ENCODE measurements at places on chromosomes 5 and 9.

DNA sequence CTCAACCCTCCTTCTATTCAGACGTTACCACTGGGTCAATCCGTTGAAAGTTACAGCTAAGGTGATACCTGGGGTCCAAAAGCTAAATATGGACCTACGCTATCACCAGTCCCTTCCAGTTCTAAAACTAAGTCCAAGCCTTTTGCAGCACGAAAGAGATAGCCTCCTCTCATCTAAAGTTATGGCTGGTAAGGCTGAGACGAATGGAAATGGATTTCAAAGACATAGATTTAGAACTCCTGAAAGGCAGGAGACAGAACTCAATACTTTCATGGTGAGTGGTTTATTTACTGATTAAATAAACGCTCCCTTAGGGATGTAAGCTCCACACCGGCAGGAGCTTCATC lies 751 bp upstream of the RIC1 start:
- DNase-seq, result no peak

- no peak for DNase-seq
Measured at GRCh38 chr9:89154218-89154617, 24.4 kb downstream of the SHC3 start.

GRCh38 chr5:30849931-30850710 lies 343.4 kb upstream of the CDH6 start:
- no peak for DNase-seq

- DNase-seq, result no peak
Measured at GRCh38 chr5:52073993-52074689, 690.9 kb downstream of the ISL1 start.

GRCh38 chr5:73591102-73591695 lies 25.7 kb downstream of the UTP15 start:
- peak; percentile 68 for DNase-seq

- no peak for DNase-seq
Measured at GRCh38 chr5:38468202-38468673, 88.2 kb downstream of the LIFR start.

DNA sequence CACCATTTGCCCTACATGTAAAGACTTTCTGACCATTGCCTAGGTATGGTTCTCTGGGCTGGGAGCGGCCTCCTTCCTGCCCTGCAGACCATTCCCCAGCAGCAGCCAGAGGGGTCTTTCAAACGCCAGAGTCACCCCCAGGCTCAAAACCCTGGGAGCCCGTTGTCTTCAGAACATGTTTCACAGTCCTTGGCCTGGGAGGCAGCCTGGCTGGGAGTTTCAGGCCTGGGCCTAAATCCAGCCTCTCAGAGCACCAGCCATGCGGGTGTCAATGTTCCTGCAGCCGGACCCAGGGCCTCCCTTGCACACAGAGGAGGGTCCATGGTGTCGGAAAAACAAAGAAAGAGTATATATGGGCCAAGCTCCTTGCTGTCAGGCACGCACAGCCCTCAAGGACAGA lies 145.2 kb upstream of the FOXD4L5 start:
- no peak for DNase-seq

- no peak for DNase-seq
Measured at GRCh38 chr9:7172154-7173115, 414.7 kb downstream of the KDM4C start.

GRCh38 chr5:64682608-64683007 lies 7.7 kb upstream of the SHISAL2B start:
- DNase-seq, result no peak

- DNase-seq, result no peak
Measured at GRCh38 chr9:101468116-101468515, 32.5 kb upstream of the ALDOB start.

- DNase-seq, result no peak
Measured at GRCh38 chr9:111843971-111844370, 49.2 kb upstream of the SHOC1 start.

DNA sequence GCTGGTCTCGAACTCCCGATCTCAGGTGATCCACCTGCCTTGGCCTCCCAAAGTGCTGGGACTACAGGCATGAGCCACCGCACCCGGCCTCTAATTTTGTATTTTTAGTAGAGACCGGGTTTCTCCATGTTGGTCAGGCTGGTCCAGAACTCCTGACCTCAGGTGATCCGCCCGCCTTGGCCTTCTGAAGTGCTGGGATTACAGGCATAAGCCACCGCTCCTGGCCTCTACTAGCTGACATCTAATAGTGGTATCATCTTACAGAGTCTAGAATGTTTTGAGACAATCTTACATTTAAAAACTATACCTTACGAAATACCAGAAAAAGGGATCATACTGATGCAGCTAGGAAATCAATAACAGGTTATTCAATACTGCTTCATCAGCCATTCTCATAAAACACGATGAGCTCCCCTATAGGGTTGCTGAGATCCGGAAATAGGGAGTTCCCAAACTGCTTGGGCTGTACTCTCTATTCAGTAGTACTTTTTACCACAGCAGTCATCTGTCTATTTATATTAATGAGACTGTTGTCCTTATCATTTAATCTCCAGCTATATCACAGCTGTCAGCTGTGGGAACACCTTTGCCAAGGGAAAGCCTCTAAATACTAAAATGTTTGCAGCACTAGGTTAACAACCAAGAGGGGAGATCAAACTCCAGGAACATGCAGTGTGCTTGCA lies 8.1 kb upstream of the UBE2D2 start:
- DNase-seq, result no peak

- DNase-seq, result no peak
Measured at GRCh38 chr5:77935506-77936364, 159.6 kb upstream of the TBCA start.

DNA sequence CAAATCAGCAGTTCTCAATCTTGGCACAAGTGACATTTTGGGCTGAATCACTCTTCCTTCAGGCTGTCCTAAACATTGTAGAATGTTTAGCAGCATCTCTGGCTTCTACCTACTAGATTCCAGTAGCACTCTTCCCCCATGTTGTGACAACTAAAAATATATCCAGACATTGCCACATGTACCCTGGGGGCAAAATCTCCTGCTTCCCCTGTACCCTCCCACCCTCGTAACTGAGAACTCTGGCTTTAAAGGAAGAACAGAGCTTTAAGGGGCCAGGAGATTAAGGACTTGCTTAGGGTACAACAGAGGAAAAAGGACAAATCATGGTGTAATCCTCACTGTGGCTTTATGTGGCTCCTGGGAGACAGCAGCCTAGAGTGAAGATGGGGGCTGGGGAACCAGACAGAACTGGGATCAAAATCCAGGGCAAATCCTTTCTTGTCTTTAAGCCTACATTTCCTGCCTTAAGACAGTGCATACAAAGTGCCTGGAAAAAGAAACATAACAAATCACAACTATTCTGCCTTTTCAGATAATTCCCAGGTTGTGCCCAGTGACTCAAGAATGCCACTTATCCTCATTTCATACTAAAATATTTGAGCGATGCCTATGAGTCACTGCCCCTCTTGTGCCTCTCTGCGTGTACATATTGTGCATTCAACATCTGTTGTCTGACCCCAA lies 109.3 kb downstream of the DAPK1 start:
- no peak for DNase-seq

GRCh38 chr5:24998641-24999040 lies 353.9 kb upstream of the CDH10 start:
- no peak for DNase-seq

DNA sequence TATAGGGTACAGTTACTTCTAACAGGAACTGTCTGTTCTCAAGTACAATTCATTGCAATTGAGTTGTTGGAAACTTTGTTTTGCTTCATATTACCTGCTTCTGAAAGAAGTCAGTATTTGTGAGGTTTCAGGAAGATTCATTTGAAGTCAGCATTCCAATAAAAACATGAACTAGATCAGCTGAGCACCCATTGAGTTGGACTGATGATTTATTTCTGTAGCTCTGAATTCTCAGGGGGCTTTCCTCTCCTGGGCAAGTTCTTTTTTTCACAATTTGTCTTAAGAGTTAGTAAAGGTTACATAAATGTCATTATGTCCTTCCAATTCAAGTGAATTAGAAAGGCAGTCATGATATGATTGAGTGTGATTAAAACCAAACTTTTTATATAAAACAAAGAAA lies 16.2 kb upstream of the KIF2A start:
- DNase-seq, result no peak

DNA sequence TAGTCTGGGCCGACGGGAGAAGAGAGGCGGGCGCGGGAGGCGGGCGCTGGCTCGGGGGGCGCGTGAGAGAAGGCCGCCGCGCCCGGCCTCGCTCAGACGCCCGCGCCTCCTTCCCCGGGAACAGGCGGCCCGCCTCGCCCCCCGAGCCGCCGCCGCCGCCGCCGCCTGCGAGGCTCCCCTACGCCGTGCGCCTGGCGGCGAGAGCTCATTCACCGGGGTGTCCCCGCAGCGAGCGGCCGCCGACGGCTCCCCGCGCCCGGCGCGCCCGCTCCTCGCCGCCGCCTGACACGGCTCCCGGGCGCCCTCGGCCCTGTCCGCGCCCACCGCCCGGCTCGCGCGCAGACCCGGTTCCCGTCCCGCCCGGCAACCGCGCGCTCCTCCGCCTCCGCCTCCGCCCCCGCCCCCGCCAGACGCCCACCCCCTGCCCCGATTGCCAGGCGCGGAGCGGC lies at the start of gene GNAQ:
GNAQ (minus strand) TSS at position 368 of the 449 bp plus-strand sequence. CDS start 576 bp downstream, outside the sequence.
- DNase-seq, result no peak

DNA sequence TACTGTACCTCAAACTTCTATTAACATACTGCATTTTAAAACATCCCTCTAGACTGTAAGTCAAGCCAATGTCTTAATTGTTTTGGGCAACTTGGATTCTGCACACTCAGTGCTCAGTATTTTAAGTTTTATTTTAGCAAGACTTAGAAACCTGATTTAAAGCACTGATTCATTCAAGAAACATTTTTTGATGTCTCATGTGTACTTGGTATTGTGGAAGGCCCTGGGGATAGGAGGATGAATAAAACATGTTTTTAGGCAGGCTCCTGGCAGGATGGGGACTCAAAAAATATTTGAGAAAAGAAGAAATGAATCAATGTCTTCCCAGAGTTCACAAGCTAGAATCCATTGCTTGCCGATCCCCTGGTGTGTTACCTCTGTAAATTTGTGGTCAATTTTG lies 334.0 kb upstream of the PUM3 start:
- no peak for DNase-seq

DNA sequence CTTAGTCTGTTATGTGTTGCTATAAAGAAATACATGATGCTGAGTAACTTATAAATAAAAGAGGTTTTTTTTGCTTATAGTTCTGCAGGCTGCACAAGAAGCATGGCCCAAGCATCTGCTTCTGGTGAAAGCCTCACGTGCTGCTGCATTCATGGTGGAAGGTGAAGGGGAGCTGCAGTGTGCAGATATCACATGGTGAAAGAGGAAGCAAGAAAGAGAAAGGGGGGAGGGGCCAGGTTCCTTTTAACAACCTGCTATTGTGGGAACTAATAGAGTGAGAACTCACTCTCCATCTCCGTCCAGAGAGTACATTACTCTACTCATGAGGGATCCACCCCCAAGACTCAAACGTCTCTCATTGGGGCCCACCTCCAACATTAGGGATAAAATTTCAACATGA lies 12.5 kb upstream of the PARP8 start:
- DNase-seq, result no peak

- DNase-seq, result no peak
Measured at GRCh38 chr5:76111477-76112174, 28.4 kb downstream of the SV2C start.

GRCh38 chr5:14299666-14300065 lies 156.5 kb downstream of the TRIO start:
- no peak for DNase-seq

- no peak for DNase-seq
Measured at GRCh38 chr9:91549177-91549576, 125.5 kb upstream of the NFIL3 start.

DNA sequence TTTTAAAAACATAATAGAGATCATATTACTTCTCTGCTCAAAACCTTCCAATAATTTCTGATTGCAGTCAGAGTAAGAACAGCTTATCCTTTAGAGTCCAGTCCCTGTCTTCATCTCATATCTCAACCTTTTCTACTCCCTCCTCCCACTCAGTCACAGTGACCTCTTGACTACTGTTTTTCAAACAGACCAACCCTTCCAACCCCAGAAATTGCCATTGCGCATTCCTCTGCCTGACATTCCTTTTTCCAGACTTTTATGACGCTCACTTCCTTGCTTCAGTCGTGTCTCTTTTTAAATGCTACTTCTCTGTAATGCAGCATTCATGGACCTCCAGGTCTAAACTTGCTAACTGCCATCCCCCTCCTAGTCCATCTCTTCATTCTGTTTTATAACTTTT lies 800.5 kb downstream of the BRINP1 start:
- DNase-seq, result no peak

DNA sequence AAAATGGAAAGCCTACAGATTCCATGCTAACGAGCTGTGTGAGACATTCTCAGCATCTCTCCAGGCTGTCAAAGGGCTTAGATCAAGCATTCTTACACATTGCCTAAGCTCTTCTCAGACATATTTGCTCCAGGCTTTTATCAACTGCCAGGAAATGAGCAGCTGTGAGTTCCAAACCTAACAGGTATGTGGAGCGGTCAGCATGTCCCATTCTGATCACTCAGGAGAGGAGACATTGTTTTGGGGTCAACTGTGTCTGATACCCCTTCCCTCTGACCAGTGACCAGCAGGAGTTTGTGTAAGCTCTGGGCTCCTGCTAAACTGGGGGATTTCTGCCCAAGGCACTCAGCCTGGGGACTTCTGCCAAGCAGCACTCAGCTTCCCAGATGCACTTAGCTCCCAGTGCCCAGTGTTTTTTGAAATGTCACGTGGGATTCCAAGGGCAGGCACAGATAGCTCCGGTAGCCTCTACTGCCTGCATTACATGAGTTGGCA lies 229.1 kb downstream of the SEC61B start:
- no peak for DNase-seq

DNA sequence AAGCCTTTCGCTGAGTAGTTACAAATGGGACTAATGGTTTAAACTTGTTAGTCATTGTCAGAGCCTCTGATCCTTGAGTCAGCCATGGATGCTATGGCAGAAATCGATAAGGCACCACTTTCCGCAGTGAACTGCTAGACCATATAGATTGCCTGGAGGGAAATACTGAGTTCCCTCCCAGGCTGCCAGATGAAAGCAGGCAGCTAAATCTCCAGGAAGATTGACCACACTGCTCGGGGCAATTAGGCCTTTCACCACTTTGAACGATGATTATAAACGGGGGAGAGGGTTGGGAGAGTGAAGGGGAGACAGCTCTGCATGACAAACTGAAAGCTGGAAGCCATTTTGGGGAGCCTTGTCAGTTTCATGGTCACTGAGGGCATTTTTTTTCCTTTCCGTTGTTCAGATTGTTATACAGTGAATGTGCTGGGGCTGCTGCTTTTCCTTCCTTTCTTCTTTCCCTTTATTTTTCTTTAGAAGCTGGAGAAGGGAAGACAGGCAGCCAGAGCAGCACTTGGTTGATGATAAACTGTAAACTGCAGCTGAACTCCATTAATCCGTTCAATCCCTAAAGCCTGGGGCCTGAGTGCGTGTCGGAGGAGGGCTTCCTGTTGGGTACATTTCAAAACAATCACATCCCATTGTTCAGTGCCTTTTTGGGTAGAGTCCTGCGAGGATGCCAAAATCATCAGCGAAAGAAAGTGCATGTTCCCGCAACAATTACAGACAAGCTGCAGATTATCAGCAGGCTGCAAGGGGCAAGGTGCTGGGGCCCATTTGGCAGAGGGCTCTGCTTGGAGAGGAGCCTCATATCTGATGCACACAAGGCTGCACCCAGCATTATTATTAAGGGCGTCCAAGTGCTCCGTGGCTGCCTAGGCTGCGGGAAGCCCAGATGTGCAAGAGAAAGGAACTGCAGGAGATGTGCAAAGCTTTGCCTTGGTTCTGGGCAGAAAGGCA lies 308.4 kb downstream of the PSAT1 start:
- no peak for DNase-seq
